CD4-positive, alpha-beta T cell treated with Interleukin-10 for 1 hour (primary cell): ENCODE measurements at places on chromosomes 12 and 14.

DNA sequence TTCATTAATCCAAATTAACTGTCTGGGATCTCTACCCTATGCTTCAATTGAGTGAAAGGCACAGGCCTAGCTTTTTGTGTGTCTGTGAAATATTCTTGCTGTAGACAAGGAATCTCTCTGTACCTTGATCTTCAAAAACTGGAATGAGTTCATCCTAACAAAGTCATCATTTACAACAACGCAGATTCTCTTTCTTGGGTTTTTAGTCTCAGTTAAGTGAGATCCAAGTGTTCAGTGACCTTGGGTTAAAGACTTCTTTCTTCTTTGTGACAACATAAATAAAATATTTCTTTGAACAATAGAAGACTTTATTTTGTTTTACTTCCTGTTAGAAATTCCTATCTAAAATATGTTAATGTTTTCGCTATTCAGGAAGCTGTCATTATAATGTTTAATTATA is 192.2 kb upstream of the LMNTD1 start:
- DNase-seq, result no peak

- DNase-seq, result no peak
Observed at GRCh38 chr12:105205322-105206048, 30.5 kb downstream of the APPL2 start.

DNA sequence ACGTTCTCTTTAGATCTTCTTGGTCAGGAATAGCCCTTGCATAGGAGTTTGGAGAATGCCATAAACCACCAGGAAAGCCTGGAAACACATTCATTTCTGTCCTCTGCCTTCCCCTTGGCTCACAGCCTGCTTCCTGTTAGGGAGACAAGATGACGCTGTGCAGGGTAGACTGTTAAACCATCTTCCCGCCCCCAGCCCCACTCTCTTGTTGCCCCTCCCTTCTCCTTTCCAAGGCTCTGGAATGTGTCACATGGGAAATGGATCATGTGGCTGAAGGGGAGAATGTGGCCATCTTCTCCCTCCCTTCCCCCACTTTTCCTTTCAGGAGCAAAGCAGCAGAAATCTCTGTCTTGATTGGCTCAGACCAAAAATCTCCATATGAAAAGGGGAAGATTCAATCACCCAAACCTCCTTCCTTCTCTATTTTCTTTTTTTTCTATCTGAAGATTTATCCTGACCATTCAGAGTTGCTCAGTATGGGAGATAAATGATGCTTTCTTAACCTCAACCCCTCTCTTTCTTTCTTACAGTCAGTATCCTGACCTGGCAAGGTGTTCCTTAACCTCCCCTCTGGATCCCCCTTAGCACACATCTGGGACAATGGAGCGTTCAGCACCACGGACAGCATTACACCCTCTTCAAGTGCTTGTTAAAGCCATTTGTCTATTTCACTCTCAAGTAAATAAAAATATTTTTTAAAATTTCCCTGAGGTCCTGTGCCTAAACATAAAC is 11.4 kb downstream of the GPR19 start:
- DNase-seq, result no peak

DNA sequence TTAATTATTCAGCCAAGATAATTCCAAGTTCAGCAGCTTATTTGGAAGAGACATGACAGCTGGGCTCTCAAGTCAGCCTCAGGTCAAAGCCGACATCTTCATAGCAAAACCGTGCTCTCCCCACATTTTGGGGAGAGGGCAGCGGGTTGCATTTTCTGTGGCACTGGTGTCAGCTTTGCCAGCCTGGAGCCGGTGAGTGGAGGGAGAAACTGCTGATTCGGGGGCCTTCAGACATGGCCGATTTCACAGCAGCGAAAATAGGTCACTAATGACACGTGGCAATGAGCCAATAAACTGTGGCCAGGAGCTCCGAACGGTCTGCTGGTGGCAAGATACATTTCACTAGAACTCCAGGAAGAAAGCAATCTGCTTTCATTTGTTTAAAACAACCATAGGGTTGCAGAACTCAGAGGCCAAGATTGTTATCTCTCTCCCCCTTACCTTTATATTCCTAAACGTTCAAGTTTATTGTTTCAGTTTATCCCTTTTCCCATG is 173.2 kb downstream of the CAND1 start:
- DNase-seq, result no peak

- DNase-seq, result no peak
Observed at GRCh38 chr12:51132693-51133092, 40.2 kb downstream of the TFCP2 start.

GRCh38 chr14:93525696-93526451 is 95.1 kb downstream of the UNC79 start:
- no peak for DNase-seq

DNA sequence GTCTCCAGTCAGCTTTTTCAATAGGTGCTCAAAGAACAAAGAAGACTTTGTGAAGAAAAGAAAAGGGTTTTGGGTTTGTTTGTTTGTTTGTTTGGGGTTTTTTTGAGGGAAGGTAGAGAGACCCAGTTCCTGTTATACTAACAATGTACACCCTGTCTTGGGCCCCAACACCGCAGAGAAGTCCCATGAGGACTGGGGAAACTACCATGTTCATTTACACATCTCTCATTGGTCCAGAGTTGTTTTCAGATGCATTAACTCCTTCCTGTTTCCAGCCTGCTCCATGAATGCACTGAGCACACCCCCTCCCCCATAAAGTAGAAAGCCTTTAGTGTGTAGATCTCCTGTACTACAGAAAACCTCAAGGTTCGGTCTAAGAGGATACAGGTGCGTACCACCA is 51.1 kb upstream of the SLC8A3 start:
- DNase-seq, result no peak

- DNase-seq, result no peak
Observed at GRCh38 chr14:95331708-95332408, 12.2 kb upstream of the CLMN start.

GRCh38 chr14:103014466-103015228 is 42.7 kb downstream of the CDC42BPB start:
- DNase-seq, result no peak

GRCh38 chr14:49164074-49164473 is 422.1 kb downstream of the RPS29 start:
- no peak for DNase-seq

DNA sequence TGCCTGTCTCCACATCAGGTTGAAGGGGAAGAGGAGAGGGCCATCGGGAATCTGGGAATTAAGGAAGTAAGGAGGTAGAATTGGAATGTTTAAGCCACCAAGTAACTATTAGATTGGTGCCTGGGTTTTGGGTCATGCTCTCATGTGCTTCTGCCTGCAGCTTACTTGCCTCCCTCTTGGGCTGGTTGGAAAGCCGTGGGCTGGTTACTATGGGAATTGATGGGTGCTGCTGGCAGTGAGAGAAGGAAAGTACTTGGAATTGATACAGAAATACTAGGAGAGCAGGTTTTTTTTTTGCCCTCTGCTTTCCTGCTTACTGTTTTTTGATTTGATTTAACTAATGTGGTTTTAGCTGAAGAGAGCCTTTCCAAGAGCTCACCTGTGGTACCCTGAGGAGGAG is 493.5 kb upstream of the RGS6 start:
- DNase-seq, result no peak

DNA sequence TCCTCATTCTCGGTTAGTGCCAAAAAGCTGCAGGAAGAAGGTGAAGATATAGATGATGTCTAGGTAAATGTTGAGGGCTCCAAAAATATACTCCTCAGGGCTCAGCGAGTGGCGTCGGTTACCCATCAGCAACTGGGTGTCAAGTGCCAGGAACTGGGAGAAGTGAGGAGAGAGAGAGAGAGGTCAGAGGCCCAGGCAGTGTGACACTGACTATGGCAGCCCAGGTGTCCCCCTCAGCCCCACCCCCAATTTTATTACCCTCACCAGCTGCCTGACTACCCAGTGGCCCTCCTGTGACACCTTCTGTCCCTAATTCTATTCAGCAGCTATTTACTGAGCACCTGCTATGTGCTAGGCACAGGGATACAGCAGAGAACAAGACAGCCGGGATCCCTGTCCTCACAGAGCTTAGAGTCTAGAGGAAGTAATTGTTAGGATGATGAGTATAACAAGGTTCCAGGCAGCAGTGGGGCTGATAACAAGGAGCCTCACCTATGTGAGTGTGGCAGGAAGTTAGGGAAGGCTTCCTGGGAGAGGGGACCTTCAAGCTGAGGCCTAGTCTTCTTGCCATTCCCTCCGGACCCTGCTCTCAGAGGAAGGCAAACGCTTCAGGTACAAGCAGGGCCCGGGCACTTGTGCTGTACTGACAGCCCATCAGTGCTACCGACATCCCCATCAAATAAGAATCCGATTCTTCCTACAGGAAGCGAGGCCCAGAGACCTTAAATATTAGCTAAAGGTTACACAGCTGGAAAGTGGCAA is 27.8 kb upstream of the BCDIN3D start:
- no peak for DNase-seq

DNA sequence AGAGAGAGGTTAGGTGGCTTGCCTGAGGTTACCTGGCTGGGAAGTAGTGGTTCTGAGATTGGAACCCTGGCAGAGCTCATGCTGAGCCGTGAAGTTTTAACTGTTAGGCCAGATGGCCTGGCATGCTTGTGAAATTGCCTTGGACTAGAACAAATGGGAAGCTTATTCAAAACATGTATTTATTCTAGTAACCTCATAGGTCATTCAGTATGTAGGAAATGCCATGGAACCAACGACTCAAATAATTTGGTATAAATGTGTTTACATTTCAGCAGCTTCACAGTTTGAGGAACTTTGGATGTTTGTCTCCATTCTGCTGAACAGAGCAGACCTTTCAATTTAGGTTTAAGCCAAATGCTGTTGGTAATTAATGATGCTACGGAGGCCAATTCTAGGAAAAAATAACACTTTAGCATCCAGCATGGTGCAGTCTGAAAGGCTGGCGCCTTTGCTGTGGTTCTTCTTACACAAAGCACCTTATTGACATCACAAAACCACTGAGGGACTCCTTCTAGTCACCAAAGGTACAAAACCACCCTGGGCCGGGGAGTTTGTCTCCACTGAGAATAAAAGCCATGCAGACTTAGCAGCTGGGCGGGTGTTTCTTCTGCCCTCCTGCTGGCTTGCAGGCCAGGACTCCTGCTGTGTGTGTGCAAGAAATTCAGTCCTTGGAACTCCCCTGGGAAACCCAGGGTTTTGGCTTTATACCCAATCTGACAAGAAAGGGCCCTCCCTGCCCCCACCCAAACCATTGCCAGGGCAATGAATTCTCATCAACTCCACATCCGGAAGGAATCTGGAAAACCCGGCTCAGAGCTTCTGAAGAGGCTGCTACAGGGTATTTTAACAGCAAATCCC is 64.2 kb downstream of the ELK3 start:
- DNase-seq, result peak; percentile 32

DNA sequence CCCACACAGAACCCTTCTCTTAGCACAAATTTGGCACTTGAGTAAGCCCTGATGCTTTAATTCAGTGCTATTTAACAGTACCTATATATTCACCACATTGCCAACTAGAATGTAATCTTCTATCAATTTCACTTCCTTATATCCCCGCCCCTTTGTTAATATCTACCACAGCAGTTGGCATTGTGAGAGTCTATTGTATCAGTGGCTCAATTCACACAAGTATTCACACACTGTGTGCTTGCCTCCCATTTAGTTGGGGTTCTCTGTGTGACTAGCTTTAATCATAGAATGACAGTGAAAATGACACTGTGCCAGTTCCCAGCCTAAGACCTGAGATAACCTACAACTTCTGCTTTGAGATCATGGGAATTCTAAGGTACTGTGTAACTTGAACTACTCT is 103.1 kb downstream of the SEC23A start:
- DNase-seq, result no peak

GRCh38 chr14:89425931-89426330 is 8.9 kb upstream of the FOXN3 start:
- DNase-seq, result no peak

- no peak for DNase-seq
Observed at GRCh38 chr14:93010522-93011140, 87.7 kb downstream of the CHGA start.

DNA sequence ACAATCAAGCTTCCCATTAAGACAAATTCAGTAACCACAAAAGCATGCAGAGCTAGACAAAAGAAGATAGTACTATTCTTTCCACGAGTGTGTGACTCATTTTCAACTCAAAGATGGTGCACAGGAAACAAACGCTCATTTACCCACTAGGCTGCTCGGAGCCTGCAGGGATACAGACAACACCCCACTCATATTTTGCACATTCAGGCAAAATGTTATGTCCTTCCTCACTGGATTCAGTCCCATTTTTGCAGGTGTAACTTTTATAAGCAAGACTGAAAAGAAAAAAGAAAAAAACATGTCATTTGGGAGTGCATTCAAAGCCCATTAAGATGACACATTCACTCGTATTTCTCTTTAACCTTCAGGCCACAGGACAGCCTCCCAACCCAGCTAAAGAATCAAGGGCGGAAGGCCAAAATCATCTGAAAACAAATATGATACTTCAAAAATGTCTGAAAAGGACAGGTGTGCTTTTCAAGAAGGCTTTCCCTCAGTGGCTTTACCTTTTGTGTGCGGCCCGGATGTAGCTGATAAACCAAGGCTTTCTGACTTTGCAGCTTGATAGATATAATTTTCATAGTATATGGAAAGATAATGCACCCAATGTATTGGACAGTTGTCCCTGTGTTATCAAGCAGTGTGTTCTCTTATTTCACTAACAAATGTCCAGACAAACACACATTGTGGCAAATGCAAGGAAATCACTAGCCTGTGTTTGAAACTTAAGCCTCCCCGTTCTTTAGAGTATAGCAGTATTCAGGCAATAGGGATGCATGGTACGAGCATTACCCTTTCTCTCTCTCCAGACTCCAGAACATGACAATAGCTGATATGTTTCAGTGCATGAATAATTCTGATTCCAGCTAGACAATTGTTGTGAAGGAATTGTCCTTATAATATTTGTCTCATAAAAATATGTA is 147.8 kb upstream of the KRR1 start:
- DNase-seq, result no peak

DNA sequence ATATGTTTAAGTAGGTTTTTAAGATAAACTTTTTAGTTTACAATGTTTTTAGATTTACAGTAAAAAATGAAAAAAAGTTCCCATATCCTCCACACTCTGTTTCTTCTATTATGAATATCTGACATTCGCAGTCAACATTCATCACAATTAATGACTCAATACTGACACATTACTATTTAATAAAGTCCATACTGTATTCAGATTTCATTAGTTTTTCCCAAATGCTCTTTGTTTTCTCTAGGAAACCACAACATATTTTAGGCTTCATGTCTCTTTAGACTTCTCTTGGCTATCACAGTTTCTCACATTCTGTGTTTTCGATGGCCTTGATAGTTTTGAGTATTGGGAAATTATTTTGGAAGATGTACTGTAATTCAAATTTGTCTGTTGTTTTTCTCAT is 399.8 kb downstream of the SLC6A15 start:
- DNase-seq, result no peak

- peak; percentile 7 for DNase-seq
Observed at GRCh38 chr12:103401421-103401820, 94.3 kb downstream of the C12orf42 start.
